Cortex of kidney (tissue), 1 donor: ENCODE measurements at places on chromosomes 16 and 17.

DNA sequence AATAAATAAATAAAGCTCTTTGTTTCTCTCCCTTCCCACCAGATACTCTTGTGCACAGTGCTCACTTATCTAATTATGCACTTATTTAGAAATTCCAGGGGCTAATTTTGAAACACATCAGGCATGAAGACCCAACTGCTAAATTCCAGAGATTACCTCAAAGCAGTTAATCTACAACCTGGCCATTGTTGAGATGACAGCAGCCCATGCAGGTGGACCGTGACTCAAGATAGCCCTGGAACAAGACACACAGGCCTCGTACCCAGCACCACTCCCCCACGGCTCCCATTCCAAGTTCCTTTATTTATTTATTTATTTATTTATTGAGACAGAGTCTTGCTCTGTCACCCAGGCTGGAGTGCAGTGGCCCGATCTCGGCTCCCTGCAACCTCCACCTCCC, 60.1 kb upstream of the NPEPPS start:
- no peak for DNase-seq

DNA sequence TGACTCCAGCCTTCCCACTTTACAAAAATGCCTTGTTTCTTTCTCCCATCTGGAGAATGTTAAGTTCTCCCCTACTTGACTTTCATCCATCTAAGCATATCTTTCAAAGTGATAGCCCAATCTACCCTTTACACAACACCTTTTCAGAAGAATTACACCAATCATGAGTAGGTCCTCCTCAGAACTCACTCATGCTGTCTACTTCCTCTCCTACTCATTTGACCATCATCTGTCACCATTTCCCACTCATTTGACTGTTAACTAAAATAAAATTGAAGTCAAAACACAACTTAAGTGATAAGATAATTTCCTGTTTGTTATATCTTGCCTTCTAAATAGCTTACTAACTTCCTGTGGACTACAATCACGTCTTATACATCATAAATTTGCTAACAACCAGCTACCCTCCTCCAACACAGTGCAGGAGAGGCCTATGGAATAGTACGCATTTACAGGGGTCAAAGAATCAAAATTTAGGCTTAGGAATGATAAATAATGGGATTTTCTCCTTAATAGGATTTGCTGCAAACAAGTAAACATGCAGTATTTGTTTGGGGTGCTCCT, 16.1 kb downstream of the KCNJ16 start:
- no peak for DNase-seq

GRCh38 chr17:40416671-40417070, 1.0 kb downstream of the TOP2A start:
- DNase-seq: no peak

DNA sequence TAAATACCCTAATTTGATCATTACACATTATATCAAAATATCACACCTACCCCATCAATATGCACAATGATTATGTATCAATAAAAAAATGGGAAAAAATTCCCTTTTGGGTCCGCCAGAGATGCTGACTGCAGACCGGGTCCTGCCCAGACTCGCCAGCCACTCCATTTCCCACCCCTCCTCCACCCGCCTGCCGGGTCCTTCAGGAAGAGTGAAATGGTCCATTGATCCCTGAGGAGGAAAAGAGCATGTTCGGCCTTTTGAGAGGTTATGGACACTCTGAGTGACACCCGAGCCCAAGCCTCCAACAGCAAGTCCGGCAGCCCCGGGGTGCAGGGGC, 123.9 kb upstream of the ZFHX3 start:
- no peak for DNase-seq

GRCh38 chr17:66809408-66809807, 25.5 kb upstream of the CACNG5 start:
- no peak for DNase-seq

DNA sequence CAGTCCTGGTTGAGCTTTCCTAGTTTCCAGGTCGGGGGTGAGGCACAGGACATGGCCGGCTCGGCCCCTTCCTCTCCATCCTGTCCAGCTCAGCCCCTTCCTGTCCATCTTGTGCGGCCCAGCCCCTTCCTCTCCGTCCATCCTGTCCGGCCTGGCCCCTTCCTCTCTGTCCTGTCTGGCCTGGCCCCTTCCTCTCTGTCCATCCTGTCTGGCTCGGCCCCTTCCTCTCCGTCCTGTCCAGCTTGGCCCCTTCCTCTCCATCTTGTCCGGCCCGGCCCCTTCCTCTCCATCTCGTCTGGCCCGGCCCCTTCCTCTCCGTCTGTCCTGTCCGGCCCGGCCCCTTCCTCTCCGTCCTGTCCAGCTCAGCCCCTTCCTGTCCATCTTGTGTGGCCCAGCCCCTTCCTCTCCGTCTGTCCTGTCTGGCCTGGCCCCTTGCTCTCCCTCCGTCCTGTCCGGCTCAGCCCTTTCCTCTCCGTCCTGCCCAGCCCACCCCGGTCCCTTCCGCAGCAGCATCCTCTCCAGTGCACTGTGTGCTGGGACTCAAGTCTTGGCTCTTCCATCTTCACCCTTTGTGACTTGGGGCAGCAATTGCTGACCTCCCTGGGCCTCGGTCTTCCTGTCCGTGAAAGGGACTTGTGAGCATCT, 5.5 kb upstream of the ZNF750 start:
- no peak for DNase-seq
